Fibroblast of mammary gland (primary cell): ENCODE measurements at places on chromosomes 3 and 15.
A peak's percentile ranks its signal among the peaks of the same experiment; 100 is the strongest.

GRCh38 chr3:52446631-52447511 is 2.0 kb upstream of the SEMA3G start:
- DNase-seq, result peak; percentile 53

- DNase-seq, result peak; percentile 76
Observed at GRCh38 chr15:85044251-85044853, 62.7 kb downstream of the PDE8A start.

DNA sequence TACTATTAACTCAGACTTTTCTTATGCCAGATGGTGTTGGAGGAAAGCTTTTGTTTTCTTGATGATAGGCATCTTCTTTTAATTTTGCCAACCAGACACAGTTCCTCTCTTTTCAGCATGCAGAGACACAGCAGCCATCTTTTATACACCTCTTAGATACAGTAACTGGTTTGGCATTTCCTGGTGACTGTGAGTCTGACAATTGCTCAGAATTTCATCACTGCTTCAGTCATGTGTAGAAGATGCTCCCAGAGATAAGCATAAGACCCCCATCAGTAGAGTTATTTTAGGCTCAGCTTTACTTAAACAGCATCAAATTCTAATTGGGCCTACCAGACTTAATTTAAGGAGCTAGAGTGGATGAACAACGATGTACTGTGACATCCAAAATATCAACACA is 779.0 kb downstream of the SQOR start:
- DNase-seq, result peak; percentile 28

DNA sequence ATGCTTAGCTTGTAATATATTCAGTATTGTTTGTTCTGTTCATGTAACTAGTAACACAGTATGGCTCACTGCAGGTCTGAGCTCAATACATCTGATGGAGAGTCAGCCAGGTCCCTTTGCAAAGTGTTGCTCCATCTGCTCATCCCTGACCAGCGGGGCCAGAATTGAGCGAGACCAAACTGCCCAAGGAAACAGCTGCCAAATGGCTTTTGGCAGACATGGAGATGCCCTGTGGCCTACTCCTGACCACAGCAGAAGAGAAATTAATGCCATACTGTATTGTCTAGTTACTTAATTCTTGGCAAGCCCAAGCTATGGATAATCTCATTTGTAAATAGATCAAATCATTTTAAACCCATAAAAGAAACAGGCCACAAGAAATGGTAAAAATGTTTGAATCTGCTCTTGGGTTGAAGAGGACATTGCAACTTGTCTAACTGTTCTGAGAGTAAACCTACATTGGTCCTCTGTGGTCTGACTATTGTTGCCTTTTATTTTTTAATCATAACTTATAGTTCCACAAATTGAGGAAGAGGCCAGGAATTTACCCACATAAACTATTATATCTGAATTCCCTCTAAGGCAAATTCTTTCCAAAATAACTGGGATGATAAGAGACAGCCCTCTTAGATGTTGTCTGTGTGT is 209.5 kb downstream of the EBLN2 start:
- peak; percentile 34 for DNase-seq

- DNase-seq, result no peak
Observed at GRCh38 chr15:41581110-41581509, 22.1 kb downstream of the TYRO3 start.

DNA sequence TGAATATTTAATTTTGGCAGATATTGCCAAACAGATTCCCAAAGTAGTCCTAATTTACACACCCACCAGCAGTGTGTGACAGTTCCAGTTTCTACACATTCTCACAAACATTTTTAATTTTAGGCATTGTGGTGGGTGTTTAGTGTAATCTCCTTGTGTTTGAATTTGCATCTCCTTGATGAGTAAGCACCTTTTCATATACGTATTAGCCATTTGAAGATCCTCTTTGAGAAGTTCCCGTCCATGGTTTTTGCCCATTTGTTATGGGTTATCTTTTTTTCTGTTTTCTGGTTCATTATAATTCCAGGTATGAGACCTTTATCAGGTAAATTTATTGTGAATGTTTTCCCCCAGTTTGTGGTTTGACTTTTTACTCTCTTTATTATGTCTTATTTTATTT is 2.3 kb upstream of the TM4SF19 start:
- no peak for DNase-seq

DNA sequence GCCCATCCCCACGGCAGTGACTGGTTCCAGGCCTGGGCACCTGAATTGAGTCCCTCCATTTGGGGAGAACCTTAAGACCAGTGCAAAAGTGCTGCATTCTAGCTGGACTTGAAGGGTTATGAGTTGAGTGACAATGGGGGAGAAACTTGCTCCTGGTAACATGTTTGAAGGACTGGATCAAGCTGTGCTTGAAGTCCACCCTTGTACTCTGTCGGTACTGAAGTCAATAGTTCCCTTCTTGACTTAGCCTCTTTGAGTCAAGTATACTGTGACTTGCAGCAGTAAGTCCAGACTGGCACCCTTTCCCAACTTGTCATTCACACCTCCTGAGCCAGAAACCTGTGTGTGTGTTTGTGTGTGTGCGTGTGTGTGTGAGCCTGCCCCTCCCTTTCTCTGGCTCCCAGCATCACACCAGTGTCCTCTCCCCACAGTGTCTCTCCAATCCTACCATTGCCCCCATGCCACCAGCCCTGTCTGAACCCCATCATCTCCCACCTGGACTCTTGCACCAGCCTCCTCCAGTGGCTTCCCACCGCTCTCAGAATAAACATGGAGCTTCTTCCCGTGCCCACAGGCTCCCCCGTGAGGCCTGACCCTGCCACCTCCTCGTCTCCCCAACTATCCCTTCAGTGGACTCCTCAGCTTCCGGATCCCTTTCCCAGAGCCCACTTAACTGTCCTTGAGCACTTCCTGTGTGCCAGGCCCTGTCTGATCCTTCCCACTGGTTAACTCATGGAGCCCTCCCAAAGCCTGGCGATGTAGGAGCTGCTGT is 10.2 kb upstream of the FBLN2 start:
- no peak for DNase-seq

- DNase-seq, result no peak
Observed at GRCh38 chr3:193655831-193656433, 62.9 kb downstream of the OPA1 start.

GRCh38 chr3:187188931-187189330 is 8.4 kb upstream of the RTP1 start:
- DNase-seq, result no peak

DNA sequence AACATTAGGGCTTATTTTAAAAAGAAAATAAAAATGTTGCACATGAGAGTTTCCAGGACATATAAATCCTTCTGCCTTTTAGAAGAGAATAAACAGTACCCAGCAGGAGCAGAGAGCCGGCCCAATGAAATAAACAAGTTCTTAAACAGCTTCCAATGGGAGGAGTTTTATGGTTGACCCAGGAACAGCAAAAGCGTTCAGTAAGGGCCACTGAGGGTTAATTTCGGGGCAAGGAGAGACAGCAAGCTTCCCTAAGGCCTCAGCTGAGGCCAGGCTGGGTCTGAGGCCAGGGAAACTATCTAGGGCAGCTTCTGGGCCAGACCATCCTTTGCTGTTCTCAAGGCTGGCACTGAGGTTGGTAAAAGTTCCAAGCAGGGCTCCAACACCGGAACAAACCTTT is 3.4 kb downstream of the PDZRN3 start:
- DNase-seq, result no peak

DNA sequence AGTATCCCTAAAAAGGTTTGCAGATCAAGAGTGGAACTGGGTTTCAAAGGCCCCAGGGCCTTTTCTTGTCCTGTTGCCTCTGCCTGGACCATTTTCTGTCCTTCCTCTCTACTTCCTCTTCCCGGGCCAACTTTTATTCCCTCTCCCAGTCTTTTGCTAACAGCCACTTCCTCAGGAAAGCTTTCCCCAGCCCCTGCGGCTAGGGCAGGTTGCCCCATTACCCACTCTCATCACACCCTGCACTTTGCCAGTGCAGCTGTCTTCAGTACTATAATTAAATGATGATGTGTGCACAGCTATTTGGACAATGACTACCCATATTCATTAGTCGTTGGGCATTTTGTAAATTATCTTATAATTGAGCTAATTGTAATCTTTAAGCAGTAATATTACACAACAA is 150.5 kb upstream of the THBS1 start:
- DNase-seq, result no peak

DNA sequence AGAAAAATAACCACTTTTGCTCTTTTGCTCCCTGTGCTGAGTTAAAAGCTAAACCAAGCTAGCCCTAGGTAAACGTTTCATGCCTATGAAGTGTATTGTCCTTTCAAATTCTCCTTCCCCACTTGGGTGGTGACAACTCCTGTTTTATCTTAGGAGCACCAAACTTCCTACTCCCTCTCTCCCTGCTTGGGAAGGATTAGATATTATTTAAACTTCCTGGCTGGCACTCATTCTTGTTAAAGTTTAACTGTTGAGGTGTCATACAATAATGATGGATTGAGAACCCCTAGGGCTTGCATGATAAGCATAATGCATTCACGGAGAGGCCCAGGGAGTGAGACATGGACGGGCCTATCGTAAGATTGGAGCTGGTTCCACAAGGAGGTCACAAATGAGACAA is 29.5 kb downstream of the B4GALT4 start:
- no peak for DNase-seq

- DNase-seq, result peak; percentile 86
Observed at GRCh38 chr3:14962762-14963161, 15.4 kb downstream of the NR2C2 start.

- peak; percentile 14 for DNase-seq
Observed at GRCh38 chr15:80662129-80662528, 33.0 kb upstream of the ABHD17C start.

- no peak for DNase-seq
Observed at GRCh38 chr15:54354341-54354740, 376.1 kb downstream of the UNC13C start.

DNA sequence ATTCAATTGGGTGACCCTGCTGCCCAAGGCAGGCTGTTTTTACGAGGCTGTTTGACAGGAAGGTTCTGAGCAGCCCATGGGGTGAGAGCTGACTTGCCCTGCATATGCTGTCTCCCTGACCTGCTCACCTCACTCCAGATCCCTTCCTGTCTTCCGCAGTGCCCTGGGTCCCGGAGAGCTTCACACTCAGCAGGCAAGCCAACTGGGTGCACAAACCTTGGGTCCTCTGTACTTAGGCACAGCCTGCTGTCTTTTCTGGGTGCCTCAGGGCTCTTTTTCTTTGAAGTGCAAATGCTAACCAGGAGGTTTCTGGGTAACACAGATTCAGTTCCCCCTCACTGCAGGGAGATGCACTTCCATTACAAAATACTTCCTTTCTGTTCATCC is 32.8 kb downstream of the ZXDC start:
- DNase-seq, result no peak

- peak; percentile 32 for DNase-seq
Observed at GRCh38 chr3:99765042-99765942, 52.4 kb upstream of the CMSS1 start.

GRCh38 chr15:57167821-57168395 is 208.4 kb upstream of the CGNL1 start:
- no peak for DNase-seq

GRCh38 chr15:74420193-74420905 is 13.4 kb downstream of the SEMA7A start:
- DNase-seq, result no peak

GRCh38 chr3:71219744-71220638 is 363.5 kb downstream of the FOXP1 start:
- DNase-seq, result no peak

GRCh38 chr3:185152410-185153170 is at the start of gene C3orf70:
C3orf70 (minus strand) TSS chr3:185153060; CDS start chr3:185152823, 237 bp downstream.
- peak; percentile 29 for DNase-seq

- DNase-seq, result no peak
Observed at GRCh38 chr15:63006032-63006878, 36.3 kb upstream of the TPM1 start.

GRCh38 chr3:10763817-10764258 is 52.2 kb upstream of the SLC6A11 start:
- no peak for DNase-seq

DNA sequence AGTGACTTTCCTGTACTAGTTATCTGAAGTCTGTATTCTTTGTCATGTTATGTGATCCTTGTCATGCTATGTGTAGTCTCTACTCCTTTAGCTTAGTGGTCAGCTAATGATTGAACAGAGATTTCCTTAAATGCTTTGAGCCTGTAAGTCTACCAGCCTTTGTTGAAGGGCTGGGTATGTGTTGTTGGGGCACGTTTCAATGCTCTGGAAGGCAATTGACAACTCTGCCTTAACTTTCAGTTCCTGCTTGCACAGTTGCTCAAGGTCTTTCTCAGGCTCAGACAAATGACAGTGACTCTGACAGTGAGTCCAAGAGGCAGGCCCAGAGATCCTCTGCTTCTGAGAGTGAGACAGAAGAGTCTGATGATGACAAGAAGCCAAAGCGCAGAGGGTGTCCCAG is 89.3 kb downstream of the CHD2 start:
- no peak for DNase-seq

DNA sequence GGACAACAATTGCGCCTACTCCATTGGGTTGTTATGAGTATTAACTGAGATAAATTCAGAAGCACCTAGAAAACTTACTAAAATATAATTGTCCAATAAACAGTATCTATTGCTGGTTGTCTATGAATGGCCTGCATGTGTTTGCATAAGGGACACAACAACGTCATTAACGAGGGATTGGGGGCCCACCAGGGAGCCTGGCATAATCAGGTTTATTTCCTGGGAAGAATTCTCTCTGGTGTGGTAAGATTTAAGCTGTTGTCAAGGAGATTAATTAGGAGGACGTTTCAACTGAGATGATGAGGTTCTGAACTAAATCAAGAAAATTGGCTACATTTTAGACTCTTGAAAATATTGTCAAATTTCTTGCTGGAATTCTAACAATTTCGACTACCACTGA is 176.1 kb upstream of the CDIN1 start:
- no peak for DNase-seq

GRCh38 chr3:135929670-135930069 is 35.9 kb upstream of the PPP2R3A start:
- peak; percentile 83 for DNase-seq

GRCh38 chr3:188722963-188723362 is 448.8 kb upstream of the TPRG1 start:
- no peak for DNase-seq

DNA sequence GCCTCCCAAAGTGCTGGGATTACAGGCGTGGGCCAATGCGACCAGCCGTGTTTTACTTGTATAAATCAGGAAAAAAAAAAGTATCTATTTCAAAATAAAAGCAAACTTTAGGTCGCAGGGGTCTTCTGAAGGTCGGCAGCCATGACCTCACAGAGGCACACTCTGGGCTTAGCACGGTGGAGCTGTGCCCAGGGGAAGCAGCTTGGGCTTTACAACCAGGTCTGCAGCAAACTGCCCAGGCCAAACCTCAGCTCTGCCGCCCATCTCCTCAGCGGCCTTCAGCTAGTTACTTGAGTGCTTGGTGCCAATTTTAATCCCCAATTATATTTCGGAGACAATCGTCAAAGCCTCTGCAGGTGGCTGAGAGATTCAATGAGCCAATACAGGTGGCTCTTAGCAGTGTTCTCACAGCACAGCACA is 30.1 kb downstream of the ZDHHC19 start:
- no peak for DNase-seq

- DNase-seq, result no peak
Observed at GRCh38 chr3:40170395-40170794, 139.1 kb upstream of the EIF1B start.

DNA sequence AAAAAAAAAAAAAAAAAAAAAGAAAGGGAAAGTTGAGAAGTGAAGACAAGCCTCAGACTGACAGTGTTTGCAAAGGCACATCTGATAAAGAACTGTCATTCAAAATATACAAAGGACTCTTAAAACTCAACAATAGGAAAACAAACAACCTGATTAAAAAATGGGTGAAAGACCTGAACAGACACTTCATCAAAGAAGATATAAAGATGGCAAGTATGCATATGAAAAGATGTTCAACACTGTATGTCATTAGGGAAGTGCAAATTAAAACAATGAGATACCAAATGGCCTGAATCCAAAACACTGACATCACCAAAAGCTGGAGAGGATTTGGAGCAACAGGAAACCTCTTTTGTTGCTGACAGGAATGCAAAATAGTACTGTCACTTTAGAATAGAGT is 48.6 kb downstream of the MCCC1 start:
- no peak for DNase-seq
